ENCODE measurements at places on chromosomes 5 and 9.

DNA sequence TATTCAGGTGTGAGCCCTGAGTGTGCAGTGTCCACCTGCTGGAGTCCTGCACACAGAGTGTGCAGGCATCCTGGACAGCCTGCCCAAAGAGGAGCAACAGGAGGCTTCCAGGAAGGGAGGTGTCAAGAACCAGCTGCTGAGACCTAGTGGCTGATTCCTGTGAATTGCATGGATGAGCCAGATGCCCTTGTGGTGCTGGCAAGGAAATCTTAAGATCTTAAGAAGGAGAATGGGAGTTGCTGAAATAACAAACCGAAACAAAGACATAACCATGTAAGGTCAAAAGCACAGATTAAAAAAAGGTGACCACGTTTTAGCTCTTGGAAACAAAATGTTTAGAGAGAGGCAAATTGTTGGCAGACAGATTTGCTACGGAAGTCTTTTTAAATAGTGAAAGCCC lies 29.3 kb upstream of the RPS23 start:
- DNase-seq: peak; percentile 44

DNA sequence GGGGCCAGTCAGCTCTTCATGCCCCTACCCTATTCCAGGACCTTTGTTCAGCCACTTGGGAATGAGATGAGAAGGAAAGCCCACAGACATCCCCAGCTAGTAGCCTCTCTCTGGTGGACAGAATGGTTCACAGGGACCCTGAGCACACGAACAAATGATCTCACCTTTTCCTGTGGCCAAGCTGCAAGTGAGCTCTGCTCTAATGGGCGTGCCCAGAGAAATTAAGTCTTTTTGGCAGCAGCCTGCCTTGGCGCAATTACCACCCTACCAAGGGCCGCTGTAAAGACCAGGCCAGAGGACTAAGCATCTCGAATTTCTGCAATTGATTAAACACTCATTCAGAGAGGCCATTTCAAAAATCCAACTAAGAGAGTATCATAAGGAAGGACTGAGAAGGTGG lies 56.0 kb downstream of the WHRN start:
- no peak for DNase-seq

DNA sequence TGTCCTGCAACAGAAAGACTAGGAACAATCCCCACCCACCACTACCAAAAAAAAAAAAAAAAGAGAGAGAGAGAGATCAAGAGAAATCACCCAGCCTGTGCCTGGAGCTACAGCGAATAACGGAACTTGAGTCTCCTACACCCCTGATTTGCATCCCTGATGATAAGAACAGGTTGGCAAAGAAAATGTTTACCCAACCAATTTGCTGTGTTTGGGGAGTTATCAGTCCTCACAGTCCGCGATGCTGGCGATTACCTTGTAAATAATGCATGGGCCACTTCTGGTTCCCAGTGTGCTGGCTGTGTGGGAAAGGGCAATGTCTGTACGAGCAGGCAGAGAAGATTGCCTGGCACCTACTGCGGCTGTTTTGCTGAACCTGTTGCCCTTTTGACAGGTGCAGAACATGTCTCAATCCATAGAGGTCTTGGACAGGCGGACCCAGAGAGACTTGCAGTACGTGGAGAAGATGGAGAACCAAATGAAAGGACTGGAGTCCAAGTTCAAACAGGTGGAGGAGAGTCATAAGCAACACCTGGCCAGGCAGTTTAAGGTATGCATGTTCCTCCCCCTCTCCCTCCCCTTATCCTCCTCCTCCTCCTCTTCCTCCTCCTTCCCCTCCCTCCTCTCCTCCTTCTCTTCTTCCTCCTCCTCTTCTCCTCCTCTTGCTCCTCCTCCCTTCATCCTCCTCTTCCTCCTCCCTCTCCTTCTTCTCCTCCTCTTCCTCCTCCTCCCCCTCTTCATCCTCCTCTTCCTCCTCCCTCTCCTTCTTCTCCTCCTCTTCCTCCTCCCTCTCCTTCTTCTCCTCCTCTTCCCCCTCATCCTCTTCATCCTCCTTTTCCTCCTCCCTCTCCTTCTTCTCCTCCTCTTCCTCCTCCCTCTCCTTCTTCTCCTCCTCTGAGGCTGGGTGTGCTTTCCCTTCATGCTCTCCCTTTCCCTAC lies 8.3 kb downstream of the OLFM1 start:
- no peak for DNase-seq

- no peak for DNase-seq
These were observed 139.4 kb downstream of the DAB2IP start for GRCh38 chr9:121790841-121791240.

GRCh38 chr5:35058374-35058788 lies 10.6 kb upstream of the AGXT2 start:
- DNase-seq: no peak
